ENCODE measurements at places on chromosomes 2 and 18. TPM values are rescaled to one million over a fixed set of nuclear protein-coding genes. Genes with fewer than 3 reads are reported as not detected.

STON1 gene
- 4.5 TPM for total RNA-seq

LIMS4 gene
- 0.44 TPM for total RNA-seq

CGREF1 gene
- not detected for total RNA-seq

NPAS2 gene
- total RNA-seq, result 4.6 TPM

DPP4 gene
- 53.6 TPM for total RNA-seq

MC4R gene
- total RNA-seq, result not detected

RUFY4 gene
- total RNA-seq, result not detected

EGR4 gene
- total RNA-seq, result 0.70 TPM

CKAP2L gene
- 0.37 TPM for total RNA-seq

DBI gene
- total RNA-seq, result 39.3 TPM

ZNF892 gene
- total RNA-seq, result 2.0 TPM

UGT1A4 gene
- total RNA-seq, result not detected

LAMA3 gene
- total RNA-seq, result 0.07 TPM

SERPINB10 gene
- not detected for total RNA-seq

PLEKHH2 gene
- total RNA-seq, result not detected

TBR1 gene
- total RNA-seq, result not detected

ALPP gene
- total RNA-seq, result 0.45 TPM

LNPK gene
- 14.9 TPM for total RNA-seq

RAB27B gene
- 3.5 TPM for total RNA-seq

KCNG2 gene
- not detected for total RNA-seq

C2orf92 gene
- total RNA-seq, result 13.5 TPM

MAP2 gene
- total RNA-seq, result 0.94 TPM

GALR1 gene
- not detected for total RNA-seq

Measured in T-helper 17 cell (primary cell).